Activated naive CD4-positive, alpha-beta T cell treated with Interleukin-2 at 50 U/mL for 16 hours (primary cell): ENCODE measurements at places on chromosomes 2 and 18.

DNA sequence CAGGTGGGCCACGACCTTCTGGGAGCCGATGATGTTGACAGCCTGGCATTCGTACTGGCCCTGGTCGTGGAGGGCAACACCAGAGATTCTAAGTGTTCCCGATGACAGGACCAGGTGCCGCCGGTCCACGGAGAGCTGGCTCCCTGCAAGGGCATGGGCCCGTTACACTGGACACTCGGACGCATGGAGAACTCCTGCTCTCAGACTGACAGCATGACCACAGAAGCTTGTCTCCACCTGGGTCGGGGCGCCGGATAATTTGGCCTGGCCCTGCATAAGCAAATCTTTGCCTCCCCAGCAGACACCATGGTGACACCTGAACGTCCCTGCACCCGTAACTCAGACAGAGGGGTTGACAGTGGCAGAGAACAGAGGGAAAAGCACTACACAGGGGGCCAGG lies 80.7 kb downstream of the PXDN start:
- DNase-seq = no peak

GRCh38 chr18:79964330-79965118 lies at the start of gene HSBP1L1:
Gene HSBP1L1, plus strand, starts transcription at chr18:79964643. Its CDS starts 93 bp downstream, at chr18:79964736.
- DNase-seq = peak; percentile 63

GRCh38 chr2:127220768-127221527 lies 849 bp upstream of the CYP27C1 start:
- DNase-seq = no peak

DNA sequence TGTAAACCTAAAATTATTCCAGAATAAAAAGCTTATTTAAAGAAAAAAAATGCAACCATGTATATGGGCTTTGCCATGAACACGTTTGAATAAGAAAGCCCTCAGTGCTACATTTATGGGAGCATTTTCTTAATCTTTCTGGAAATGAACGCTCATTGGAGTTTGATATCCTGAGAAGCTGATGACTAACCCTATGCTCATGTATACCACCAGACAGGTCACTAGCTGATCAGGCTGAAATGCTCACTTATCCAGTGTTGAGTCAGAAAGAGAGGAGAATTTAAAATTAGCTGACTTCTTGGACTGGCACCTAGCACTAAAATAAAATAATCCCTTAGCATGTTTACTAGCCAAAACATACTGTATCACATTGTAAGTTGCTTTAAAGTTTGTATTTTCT lies 254.9 kb upstream of the SIX3 start:
- DNase-seq = no peak

DNA sequence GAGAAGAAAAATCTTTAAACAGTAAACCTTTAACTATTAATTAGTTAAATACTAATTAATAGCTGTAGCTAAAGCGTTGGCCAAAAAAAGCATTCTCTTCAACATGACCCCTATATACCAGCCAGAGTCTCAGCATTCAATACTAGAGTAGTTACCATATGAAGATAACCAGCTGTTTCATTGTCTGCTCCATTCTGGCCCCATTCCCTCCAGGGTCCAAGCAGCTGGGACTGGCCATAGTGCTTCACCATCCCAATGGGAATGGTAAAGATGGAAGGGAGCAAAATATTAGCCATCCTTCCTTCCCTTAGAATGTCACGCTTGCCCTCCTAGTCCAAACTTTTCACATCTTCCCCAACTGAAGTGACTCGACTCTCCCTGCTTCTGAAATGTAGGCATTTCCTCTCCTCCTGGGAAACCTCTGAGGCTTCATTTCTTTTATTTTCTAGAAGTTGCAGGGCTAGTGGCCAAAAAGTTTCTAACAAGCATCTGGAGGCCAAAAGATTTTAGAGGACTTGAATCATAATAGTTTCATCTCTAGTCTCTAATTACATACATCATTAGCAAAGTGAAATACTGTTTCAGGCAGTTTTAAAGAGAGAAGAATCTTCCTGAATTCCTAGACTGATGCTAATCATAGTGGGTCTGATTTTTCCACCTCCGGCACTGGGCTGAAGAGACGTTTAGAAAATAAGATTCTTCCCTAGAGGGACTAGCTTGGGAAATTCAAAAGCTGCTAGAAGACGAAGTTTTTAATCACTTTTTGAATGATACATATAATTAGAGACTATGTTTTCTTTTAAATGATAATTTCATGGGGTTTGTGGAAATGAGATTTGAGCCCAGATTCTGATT lies 52.7 kb downstream of the CCDC68 start:
- DNase-seq = no peak

DNA sequence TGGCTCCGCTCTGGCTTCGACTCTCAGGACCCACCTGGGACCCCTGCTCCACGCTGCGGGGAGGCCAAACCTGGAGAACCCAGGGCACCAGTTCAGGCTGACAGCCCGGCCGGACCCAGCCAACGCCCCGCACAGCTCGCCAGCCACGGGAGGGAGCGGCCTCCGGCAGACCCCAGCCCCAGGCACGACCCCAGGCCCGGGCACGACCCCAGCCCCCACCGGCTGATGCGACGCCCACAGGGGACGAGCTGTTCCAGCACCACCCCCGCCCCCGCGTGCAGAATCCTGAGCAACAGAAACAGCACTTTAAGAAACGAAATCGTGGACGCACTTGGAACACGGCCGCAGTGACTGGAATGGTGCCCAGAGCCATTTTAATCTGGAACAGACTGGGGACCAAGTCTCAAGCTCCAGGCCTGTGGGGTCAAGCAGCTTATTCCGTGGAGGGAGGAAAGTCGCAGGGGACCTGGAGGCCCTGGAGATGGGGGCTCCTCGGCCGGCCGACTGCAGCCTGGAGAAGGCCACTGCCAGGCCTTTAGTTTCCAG lies 74.2 kb downstream of the MBP start:
- DNase-seq = no peak

DNA sequence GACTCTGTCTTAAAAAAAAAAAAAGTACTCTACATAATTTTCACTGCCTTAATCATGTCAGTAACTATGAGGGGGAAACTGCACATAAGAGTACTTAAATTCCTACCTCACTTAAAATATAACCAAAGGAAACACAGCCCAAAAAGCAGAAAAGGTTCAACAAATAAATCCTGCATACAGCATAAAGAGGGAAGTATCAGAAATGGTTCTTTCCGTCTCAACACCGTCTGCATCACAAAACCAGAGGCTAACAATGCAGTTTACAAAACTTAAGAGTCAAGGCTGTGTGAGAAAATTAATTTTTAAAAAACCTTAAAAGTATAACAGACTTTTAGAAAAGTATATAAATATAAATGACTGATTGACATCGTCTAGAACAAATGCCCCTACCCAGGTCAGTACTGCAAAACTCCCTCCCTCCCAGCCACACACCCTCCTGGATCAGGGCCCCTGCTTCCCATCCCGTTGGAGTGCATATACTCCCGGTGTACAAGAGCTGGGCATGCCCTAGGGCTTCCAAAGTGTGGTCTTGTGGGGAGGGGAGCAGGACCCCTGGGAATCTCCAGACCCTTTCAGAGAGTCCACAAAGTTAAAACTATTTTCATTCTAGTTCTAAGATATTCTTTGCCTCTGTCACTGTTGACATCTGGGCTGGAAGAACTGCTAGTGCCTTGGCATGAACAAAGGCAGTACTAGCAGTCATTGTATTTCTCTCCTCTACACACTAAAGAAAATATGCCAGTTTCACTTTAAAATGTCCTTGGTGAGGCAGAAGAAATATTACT lies 67.0 kb upstream of the SERTAD2 start:
- no peak for DNase-seq

GRCh38 chr2:45014016-45014702 lies 4.9 kb upstream of the SIX2 start:
- DNase-seq = no peak

GRCh38 chr2:238155761-238156694 lies 2.7 kb upstream of the ERFE start:
- DNase-seq = no peak

DNA sequence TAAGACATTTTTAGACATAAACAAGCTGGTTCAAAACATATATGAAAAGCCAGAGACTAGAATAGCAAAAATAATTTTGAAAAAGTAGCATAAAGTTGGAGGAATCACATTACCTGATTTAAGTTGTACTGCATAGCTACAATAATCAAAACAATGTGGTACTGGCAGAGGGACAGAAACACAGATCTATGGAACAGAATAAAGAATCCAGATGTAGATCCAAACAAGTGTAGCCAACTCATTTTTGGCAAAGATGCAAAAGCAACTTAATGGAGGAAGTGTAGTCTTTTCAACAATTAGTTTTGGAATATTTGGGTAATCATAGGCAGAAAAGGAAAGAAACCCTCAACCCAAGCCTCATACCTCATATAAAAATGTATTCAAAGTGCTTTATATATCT lies 278.7 kb upstream of the ZNF521 start:
- DNase-seq = no peak

- DNase-seq = no peak
Measured at GRCh38 chr18:23612434-23613090, 26.3 kb upstream of the NPC1 start.

- DNase-seq = no peak
Measured at GRCh38 chr2:230913406-230914143, 11.5 kb downstream of the GPR55 start.

DNA sequence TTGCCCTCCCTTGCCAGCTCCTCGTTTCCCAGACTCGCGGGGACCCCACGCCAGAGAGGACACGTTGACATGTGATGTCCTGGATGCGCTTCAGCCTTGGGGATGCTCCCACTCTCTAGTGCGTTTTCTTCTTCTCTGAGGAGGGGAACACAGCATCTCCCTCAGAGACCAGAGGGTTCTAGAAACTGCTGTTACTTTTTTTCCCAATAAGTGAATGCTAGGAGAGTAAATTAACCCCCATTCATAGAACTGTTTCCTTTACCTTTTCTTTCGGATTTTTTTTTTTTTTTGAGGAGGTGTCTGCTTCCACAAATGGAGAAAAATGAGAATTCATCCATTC lies 370 bp upstream of the EFEMP1 start:
- no peak for DNase-seq
